ENCODE measurements at places on chromosomes 11 and 22. TPM values are rescaled to one million over a fixed set of nuclear protein-coding genes. Genes with fewer than 3 reads are reported as not detected.

DNA sequence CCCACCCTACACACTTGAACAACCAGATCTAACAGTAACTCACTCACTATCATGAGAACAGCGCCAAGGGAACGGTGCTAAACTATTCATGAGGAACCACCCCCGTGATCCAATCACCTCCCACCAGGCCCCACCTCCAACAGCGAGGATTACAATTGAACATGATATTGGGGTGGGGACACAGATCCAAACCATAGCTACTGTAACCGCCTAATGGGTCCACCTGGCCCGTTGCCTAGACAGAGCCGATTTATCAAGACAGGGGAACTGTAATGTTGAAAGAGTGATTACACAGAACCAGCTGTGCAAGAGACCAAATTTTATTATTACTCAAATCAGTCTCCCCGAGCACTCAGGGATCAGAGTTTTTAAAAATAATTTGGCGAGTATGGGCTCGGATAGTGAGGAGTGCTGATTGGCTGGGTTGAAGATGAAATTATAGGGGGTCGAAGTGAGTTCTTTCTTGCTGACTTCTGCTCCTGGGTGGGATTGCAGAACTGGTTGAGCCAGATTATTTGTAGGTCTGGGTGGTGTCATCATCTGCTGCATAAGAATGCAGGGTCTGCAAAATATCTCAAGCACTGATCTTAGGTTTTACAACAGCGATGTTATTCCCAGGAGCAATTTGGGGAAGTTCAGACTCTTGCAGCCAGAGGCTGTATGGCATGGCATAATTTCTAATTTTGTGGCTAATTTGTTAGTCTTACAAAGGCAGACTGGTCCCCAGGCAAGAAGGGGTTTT is 17.9 kb upstream of the ZC3H12C start:
- no peak for DNase-seq

DNA sequence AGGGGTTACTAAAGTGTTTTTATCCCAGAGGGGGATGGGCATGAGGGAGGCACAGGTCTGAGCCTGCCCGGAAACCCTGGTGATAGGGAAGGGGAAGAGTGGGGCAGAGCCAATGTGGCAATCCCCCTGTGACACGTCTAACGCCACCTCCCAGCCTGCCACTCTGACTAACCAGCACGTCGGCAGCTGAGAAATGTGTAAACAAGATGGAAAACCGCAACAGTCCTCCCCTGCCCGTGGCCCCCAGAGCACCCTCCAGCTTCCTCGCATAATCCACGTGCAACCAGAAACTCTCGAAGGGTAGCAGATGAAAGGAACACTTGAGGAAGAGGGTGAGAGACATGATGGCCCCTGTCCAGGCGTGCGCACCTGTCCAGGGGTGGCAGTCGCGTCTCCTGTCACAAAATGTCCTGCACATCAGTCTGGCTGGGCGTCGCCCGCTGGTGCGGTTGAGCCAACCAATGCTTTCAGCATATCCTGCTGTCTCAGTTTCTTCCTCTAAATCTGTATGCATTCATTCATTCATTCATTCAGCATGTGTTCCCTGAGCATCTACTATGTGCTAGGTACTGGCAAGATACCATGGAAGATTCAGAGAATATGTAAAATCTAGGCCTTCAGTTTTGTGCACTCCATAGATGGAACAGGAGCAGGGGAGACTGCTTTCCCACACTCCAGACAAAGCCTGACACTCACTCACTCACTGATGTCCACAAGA is 4.5 kb downstream of the TMPRSS4 start:
- DNase-seq = no peak

DNA sequence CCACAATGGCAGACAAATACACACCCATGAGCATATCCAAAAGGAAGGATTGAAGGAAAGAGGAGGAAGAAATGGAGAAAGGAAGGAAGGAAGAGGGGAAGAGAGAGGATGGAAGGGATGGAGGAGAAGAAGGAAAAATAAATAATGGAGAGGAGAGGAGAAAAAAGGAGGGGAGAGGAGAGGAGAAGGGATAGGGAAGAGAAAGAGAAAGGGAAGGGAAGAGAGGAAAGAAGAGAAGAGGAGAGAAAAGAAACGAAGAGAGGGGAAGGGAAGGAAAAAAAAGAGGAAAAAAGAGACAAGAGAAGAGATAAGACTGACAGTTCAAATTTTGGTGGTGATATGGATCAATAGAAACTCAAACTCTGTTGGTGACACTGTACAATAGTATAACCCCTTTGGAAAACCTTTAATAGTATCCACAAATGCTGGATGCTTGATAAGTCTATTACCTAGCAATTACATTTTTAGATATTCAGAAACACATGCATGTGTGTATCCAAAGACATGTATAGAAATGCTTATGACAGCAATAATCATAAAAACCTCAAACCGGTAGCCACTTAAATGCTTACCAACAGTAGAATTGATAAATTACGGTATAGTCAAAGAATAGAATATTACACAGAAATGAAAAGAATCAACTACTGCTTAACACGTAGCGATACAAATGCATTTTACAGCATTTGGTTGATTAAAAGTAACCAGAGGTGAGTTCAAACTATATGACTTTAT is 1.2 kb upstream of the HBD start:
- DNase-seq = no peak

DNA sequence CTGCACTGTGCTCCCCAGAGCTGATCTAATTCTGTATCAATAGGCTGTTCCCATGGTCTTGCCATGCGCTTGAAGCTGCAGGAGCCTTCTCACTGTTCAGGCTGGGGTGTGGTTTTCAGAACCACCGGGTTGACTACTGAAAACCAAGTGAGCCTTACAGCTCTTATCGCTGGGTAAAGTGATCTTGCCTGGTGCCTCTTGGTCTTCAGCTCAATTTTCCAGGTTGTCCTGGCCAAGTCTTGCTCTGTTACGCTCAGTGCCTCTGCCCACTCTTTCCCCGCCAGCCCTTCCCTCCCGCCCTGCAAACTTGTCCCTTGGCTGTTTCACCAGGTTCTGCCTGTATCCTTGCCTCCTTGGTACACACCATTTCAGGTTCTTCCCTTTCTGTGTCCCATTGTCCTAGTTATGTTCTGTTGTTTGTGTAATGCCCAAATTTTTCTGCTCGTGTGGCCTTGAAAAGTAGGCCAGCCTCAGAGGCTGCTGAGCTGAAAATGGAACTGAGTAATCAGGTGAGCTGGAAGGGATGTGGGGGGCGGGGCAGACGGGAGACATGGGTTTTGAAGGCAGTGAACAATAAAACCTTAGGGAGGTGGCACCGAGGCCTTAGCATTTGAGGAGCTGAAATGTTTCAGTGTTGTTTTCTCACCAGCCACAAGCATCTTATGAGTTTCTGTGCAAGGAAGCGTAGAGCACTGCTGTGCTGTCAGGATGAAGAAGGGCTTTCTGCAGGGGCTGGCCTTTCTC is 11.2 kb downstream of the PEX26 start:
- no peak for DNase-seq

GRCh38 chr22:35155403-35156025 is 89.6 kb downstream of the ISX start:
- DNase-seq = no peak

GRCh38 chr22:33656808-33657628 is 263.3 kb downstream of the LARGE1 start:
- no peak for DNase-seq

The CRY2 gene
- 19.9 TPM for total RNA-seq

The MUC5B gene
- total RNA-seq = 1.4 TPM

The ELF5 gene
- not detected for total RNA-seq

Measured in activated T-cell treated with anti-CD3 and anti-CD28 coated beads, Interleukin-2, amount 50 U/mL, for 4 hours (primary cell).